G401 (cell line): ENCODE measurements at places on chromosomes 2 and 18. TPM values are rescaled to one million over a fixed set of nuclear protein-coding genes. Genes with fewer than 3 reads are reported as not detected.

The REG3G gene
- total RNA-seq, result not detected in 2 replicates

The CEBPZ gene
- total RNA-seq, result 41.3 and 63.4 TPM in 2 replicates

The SOX11 gene
- total RNA-seq, result not detected in 2 replicates

The OXER1 gene
- total RNA-seq, result not detected in 2 replicates

The CYRIA gene
- not detected in 2 replicates for total RNA-seq

The ATP6V1B1 gene
- 1.1 TPM in 1 of 2 replicates, not detected in the other for total RNA-seq

The ALS2 gene
- 52.2 and 95.2 TPM in 2 replicates for total RNA-seq

The LAMA3 gene
- 0.43 and 0.44 TPM in 2 replicates for total RNA-seq

The ASAP2 gene
- 5.5 and 7.1 TPM in 2 replicates for total RNA-seq

The PIAS2 gene
- total RNA-seq, result 26.4 and 35.2 TPM in 2 replicates
